ENCODE measurements at places on chromosomes 3 and 15.

GRCh38 chr3:183295211-183295610 lies 42.2 kb downstream of the B3GNT5 start:
- peaks cover 2% of the 10 kb centered on the region for H3K36me3 ChIP-seq
- no peak overlapping the region for H3K4me3 ChIP-seq
- no peaks in the 10 kb centered on the region for H3K4me1 ChIP-seq
- H3K27ac ChIP-seq = no peak overlapping the region
- DNase-seq = no peak

GRCh38 chr3:125357032-125357658 lies 18.0 kb downstream of the ZNF148 start:
- DNase-seq = peak; percentile 18
- H3K4me3 ChIP-seq = peak overlapping the region; percentile 45
- H3K4me1 ChIP-seq = peaks cover 39% of the 10 kb centered on the region
- no peaks in the 10 kb centered on the region for H3K36me3 ChIP-seq
- H3K27ac ChIP-seq = peak overlapping the region; percentile 52

DNA sequence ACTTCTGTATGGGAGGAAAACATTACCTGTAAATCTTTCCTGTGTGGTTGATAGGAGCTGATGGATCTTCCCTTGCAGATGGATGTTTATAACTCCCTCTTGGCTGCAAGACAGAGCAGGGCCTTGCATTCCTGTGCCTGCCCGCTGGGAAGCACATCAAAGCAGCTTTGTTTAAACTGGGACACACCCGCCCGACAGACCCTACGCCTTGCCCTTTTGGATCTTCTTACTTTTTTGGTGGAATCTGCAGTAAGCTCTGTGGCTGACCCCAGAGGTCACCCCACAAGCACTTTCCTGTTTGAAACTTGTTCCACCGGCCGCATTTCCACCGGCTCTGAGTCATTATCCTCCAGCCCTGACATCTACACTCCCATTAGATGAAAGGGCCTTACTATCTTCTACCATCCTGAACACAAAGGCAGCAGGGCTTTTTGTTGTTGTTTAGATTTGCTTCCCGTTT lies 244.1 kb upstream of the STT3B start:
- no peak for DNase-seq
- peaks cover 6% of the 10 kb centered on the region for H3K36me3 ChIP-seq
- H3K4me1 ChIP-seq = no peaks in the 10 kb centered on the region

DNA sequence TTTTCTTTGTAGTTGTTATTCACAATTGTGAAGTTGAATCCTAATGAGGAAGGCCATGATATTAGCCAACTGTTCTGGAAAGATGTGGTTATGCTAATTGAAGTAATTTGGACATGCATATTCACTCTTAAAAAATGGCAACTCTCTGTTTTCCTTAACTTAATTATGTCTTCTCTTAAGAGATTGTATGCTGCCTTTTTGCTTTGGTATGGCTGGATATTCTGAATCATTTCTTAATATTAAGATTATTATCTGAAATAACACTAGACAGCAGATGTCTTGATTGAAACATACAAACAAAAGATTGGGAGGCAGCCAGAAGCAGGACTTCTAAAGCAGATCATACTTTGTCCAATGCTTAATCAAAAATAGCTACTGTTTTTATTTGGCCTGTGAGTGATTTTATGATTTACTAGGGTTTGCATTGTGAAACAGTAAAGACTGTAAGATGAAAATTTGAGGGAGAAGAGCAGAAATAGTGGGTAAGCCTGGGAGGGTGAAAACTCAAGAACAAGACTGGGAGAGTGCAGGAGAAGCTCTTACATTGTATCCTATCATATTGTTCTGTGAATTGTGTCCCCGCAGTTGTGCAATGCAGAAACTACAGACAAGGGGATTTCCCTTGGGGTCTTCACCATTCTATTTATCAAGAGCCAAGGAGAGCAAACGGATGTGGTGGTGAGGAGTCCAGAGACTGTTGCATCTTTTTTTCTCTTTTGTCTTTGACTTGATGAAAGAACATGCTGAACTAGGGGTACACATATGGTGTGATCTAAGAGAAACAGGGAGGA lies 554.8 kb downstream of the TUSC7 start:
- DNase-seq = no peak
- H3K36me3 ChIP-seq = no peaks in the 10 kb centered on the region
- H3K27ac ChIP-seq = no peak overlapping the region
- H3K4me1 ChIP-seq = no peaks in the 10 kb centered on the region

- no peak overlapping the region for H3K4me3 ChIP-seq
- H3K4me1 ChIP-seq = peaks cover 7% of the 10 kb centered on the region
- no peaks in the 10 kb centered on the region for H3K27me3 ChIP-seq
- H3K36me3 ChIP-seq = peaks cover 40% of the 10 kb centered on the region
These were observed 128.4 kb upstream of the ZBED2 start for GRCh38 chr3:111723293-111724215.

- no peak for DNase-seq
- peaks cover 37% of the 10 kb centered on the region for H3K27me3 ChIP-seq
- H3K27ac ChIP-seq = no peak overlapping the region
- H3K4me3 ChIP-seq = no peak overlapping the region
These were observed 18.9 kb downstream of the CDCP1 start for GRCh38 chr3:45127130-45127822.

DNA sequence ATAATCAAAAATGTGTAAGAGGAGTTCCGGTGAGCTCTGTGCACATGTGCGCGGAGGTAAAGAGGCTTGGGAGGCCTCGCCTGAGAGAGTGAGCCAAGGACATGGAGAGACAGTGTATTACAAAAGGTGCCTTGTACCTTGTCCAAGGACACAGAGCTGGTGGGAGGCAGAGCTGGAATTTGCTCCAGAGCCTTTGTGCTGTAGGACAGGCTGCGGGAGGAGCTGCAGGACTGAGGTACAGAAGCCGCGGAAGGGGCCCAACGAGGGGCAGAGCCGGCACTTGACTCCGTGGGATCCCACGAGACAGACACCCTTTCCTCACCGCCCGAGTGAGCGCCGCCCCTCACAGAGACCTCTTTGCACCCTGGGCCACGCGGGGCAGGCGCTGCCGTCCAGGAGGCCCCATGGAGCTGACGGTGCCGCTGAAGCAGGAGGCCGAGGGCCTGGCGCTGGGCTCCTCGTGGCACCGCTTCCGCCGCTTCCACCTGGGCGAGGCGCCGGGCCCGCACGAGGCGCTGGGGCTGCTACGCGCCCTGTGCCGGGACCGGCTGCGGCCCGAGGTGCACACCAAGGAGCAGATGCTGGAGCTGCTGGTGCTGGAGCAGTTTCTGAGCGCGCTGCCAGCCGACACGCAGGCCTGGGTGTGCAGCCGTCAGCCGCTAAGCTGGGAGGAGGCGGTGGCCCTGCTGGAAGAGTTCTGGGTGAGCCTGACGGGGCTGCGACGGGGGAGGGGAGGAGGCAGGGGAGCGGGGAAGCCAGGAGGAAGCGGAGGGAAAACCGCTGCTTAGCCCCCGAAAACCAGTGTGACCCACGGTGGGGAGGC lies 68.7 kb downstream of the SLTM start:
- H3K27me3 ChIP-seq = peaks cover 9% of the 10 kb centered on the region
- peaks cover 7% of the 10 kb centered on the region for H3K4me1 ChIP-seq
- H3K36me3 ChIP-seq = peaks cover 2% of the 10 kb centered on the region

DNA sequence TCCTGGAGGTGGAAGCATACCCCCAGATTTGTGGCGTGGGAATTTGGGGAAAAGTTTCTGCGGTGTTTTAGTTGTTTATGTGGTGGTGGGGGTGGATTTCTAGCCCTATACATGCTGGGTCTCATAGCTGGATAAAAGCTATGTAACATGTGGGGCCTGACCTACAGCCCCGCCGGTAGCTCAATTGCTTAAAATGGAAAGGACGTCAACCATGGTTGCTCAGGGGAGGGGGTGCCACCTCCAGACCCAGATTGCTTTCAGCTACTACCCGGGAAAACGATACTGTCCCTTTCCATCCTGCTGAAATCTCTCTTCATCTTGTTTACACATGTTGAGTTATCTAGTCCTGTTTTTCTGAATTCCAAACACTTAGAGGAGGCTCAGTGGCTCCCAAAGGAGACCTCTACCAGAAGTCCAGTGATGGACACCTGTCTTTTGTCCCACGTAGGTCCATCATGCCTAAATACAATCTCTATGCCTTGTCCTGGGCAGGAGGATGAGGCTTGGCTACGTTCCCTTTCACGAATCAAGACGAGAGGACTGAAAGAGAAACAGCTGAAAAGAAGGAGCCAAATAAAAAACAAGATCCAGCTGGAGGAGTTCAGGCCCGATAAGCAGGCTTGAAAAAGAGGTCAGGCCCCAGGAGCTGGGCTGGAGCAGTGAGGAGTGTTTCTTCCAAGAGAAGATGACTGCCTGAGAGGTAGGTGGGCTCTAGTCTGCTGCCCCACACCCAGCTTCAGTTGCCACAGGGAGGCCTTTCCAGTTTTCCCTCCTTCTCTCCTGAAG lies 72.1 kb upstream of the TPRG1 start:
- H3K4me3 ChIP-seq = no peak overlapping the region
- H3K27me3 ChIP-seq = no peaks in the 10 kb centered on the region
- no peaks in the 10 kb centered on the region for H3K36me3 ChIP-seq
- H3K27ac ChIP-seq = no peak overlapping the region
- DNase-seq = no peak
- H3K4me1 ChIP-seq = no peaks in the 10 kb centered on the region

GRCh38 chr15:42786978-42787377 lies 50.0 kb upstream of the CDAN1 start:
- H3K27me3 ChIP-seq = no peaks in the 10 kb centered on the region
- peaks cover 9% of the 10 kb centered on the region for H3K36me3 ChIP-seq
- no peak overlapping the region for H3K4me3 ChIP-seq
- DNase-seq = no peak
- H3K27ac ChIP-seq = no peak overlapping the region
- no peaks in the 10 kb centered on the region for H3K4me1 ChIP-seq

DNA sequence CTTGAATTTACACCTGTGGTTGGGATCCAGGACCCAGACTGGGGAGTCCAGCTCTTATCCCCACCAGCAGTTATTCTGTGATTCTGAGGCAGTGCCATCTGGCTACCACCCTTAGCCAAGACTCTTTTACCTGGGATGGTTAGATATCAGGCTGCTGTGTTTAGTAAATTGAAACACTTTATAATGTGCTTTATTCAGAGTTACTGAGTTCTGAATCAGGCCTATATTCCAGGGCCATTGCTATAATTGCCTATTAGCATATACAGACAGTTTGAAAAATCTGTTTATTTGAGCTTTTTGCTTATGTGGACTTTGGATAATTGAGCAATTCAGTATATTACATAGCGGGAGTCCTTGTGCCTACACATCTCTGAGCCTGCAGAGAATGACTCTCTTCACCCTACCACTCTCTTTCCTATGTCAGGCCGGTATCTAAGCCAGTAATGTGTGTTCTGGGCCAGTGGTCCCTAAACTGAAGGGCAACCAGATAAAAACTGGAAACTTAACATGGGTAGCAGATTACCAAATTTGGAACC lies 45.4 kb upstream of the TRAK1 start:
- no peaks in the 10 kb centered on the region for H3K27me3 ChIP-seq
- peak overlapping the region; percentile 5 for H3K27ac ChIP-seq
- no peak for DNase-seq
- no peak overlapping the region for H3K4me3 ChIP-seq
- peaks cover 20% of the 10 kb centered on the region for H3K4me1 ChIP-seq

GRCh38 chr3:36942638-36943248 lies 2.1 kb downstream of the TRANK1 start:
- no peak overlapping the region for H3K27ac ChIP-seq
- peaks cover 8% of the 10 kb centered on the region for H3K4me1 ChIP-seq
- no peak for DNase-seq
- peaks cover 20% of the 10 kb centered on the region for H3K36me3 ChIP-seq
- no peaks in the 10 kb centered on the region for H3K27me3 ChIP-seq

DNA sequence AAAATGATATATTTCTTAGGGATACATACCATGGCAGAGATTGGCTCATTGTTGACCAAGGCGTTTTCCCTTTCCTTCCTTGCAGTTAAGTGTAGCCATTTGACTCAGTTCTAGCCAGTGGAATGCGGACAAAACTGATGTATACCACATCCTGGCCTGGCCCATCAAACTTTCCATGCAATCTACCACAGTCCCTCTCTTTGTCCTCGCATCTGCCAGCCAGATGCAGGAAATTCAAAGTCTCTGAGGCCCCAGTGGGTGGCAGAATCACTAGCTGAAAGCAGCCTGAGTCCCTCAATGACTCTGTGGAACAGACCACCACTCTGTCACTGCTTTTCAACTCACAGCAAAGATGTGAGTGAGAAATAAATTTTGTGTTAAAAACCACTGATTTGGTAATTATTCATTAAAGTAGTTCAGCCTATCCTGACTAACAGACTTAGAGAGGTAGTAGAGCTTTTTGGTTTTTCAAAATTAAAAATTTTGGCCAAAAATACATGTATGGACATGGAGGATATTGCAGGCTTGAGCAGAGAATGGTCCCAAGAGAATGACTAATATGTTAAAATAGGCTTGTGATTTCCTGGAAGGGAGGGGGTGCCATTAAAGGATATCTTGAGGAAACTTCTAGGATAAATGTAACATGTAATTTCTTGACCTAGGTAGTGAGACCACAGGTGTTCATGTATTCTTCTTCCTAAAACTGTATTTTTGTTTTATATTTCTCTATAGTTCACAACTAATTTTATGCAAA lies 10.9 kb downstream of the LRRFIP2 start:
- peaks cover 11% of the 10 kb centered on the region for H3K36me3 ChIP-seq
- H3K27ac ChIP-seq = peak overlapping the region; percentile 90
- H3K27me3 ChIP-seq = no peaks in the 10 kb centered on the region
- DNase-seq = no peak
- H3K4me1 ChIP-seq = peaks cover 18% of the 10 kb centered on the region
- H3K4me3 ChIP-seq = peak overlapping the region; percentile 40

DNA sequence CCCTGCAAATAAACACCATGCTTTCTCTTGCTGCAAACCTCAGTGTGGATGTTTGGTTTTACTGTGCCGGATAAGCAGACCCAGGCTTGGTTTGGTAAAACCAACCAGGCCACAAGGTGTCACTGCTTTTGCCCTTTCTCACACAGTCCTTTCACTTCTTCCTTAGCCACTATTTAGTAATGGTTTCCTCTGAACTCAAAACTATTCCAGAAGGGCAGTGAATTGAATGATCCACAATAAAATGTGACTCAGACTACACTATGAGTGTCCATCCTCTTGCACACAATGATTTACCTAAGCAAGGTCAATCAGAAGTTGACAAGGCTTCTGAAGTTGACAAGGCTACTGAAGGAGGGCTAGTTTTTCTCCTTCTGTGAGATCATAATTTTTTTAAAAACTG lies 552.4 kb upstream of the CCDC54 start:
- no peak overlapping the region for H3K27ac ChIP-seq
- H3K27me3 ChIP-seq = no peaks in the 10 kb centered on the region
- no peaks in the 10 kb centered on the region for H3K4me1 ChIP-seq
- H3K4me3 ChIP-seq = no peak overlapping the region
- H3K36me3 ChIP-seq = no peaks in the 10 kb centered on the region

DNA sequence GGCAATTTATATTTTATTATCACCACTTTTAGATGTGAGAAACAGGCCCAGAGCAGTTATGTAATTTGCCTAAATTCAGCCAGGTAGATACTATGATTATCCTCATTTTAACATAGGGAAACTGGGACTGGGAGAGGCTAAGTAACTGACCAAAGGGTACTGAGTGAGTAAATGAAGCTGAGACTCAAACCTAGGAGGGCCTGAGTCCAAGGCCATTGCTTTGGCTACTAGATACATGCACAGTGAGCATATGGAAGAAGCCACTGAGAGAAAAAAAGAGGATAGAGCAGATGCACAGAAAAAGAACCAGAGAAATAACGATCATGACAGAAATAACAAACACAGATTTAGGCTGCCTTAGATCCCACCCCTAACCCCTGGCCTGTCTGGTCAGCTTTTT lies 33.6 kb downstream of the USF3 start:
- H3K36me3 ChIP-seq = peaks cover 78% of the 10 kb centered on the region
- no peak overlapping the region for H3K4me3 ChIP-seq
- DNase-seq = no peak
- no peaks in the 10 kb centered on the region for H3K27me3 ChIP-seq
